ENCODE measurements at places on chromosomes 7 and 10.

GRCh38 chr10:110105873-110106272 is 98.1 kb downstream of the ADD3 start:
- no peak for DNase-seq

- DNase-seq, result no peak
Observed at GRCh38 chr7:30736291-30736690, 15.6 kb upstream of the INMT start.

- no peak for DNase-seq
Observed at GRCh38 chr10:33086100-33086499, 128.1 kb upstream of the ITGB1 start.

DNA sequence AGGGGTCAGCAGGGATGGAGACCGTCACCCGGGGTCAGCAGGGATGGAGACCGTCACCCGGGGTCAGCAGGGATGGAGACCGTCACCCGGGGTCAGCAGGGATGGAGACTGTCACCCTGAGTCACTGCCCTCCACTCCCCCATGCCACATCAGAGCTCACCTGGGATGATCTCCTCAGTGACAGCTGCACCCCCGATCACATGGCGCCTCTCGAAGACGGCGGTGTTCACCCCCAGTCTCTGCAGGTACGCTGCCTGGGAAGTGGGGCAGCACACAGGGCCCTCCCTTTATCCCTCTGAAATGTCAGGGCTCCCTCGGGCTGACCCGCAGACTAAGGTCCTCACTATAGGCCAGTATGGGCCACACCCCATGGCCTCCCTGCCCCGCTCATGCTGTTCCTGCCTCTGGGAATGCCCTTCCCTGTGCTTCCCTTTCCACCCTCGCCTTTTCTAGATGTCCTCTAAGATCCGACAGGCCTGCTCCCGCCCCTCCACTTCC is 7.2 kb downstream of the PYROXD2 start:
- DNase-seq, result no peak

DNA sequence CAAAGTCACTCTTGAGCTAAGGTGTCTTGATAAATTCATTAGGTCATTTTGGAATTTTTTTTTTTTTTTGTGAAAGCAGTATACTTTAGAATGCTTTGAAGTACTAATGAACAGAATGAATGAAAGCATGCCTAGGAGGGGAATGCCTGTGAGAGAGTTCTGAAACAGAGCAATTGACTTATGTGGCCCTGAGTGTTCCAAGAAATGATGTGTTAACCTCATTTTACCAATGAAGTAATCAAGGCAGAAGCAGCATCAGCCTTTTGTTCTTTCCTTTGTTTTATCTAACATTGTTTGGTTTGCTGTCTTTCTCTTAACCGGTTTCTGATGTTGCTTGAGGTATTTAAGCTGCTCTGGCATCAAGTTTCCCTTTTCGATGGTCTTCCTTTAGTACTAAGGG is 154.6 kb upstream of the HGF start:
- no peak for DNase-seq

DNA sequence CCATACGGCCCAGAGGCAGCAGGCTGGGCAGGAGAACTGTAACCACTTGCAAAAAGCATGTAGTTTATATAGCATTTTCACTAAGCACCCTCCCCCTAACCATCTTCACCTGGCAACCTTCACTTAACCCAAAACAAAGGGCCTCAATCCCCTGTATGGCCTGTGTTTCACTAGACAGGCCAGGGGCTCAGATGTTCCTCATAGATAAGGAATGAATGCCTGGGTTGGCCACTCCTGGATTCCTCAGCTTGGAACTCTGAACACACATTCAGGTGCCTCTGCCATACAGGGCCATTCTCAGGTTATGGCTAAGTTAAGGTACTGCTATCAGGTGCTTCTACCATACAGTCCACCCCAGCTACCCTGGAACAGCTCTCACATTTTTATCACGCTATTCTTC is 10.3 kb upstream of the TMEM168 start:
- DNase-seq, result no peak

- DNase-seq, result no peak
Observed at GRCh38 chr7:138138244-138138643, 62.0 kb downstream of the AKR1D1 start.

DNA sequence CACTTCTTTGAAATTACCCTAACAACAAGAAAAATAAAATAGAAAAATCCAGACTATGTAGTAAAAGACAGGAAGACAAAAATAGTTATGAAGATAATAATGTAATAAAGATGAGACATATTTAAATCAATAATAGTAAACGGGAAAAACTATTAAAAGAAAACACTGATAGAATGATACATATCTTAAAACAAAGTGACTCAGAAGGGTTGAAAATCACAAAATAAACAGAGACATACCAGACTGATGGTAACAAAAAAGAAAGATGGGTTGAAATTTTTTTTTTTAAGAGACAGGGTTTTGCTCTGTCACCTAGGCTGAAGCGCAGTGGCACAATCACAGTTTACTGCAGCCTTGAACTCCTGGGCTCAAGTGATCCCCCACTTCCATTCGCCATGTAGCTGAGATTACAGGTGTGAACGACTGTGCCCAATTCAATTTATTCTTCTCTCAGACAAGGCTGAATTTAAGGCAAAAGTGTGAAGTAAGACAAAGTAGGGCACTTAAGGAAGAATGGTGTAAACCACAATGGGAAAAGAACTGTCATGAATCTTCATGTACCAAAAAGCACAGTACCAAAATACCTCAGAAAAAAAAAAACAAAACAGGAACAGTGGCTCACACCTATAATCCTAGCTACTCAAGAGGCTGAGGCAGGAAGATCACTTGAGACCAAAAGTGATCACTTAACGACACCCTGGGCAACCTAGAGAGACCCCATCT is 47.4 kb downstream of the LMBR1 start:
- DNase-seq, result no peak

- no peak for DNase-seq
Observed at GRCh38 chr7:87541648-87542047, 59.0 kb downstream of the ABCB1 start.

- DNase-seq, result no peak
Observed at GRCh38 chr7:102208826-102209225, 77.8 kb upstream of the SH2B2 start.

GRCh38 chr10:23314835-23315239 is 29.8 kb downstream of the C10orf67 start:
- peak; percentile 25 for DNase-seq

DNA sequence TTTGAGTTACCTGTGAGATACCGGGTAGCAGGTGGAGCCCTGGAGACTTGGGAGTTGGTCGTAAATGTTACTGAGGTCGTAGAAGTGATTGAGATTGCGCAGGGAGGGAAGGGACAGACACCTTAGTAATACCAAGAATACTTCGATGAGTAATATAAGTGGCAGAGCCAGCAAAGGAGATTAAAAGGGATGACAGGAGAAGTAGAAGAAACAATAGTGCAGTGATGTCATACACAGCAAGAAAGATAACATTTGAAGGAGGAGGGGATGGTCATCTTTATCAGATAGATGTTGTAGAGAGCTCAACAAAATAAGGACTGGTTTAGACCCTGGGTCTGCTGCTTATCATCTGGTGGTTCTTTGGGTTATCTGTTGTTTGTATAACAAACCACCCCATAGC is 5.0 kb downstream of the BCCIP start:
- no peak for DNase-seq

GRCh38 chr7:37354656-37355131 is 94.0 kb downstream of the ELMO1 start:
- DNase-seq, result no peak

GRCh38 chr10:121613456-121613855 is 15.2 kb upstream of the FGFR2 start:
- no peak for DNase-seq

- DNase-seq, result no peak
Observed at GRCh38 chr10:127908106-127908958, 1.4 kb downstream of the PTPRE start.

- DNase-seq, result peak; percentile 16
Observed at GRCh38 chr10:52004342-52004949, 305.1 kb upstream of the CSTF2T start.

GRCh38 chr7:45971661-45972175 is 50.6 kb upstream of the IGFBP3 start:
- no peak for DNase-seq

DNA sequence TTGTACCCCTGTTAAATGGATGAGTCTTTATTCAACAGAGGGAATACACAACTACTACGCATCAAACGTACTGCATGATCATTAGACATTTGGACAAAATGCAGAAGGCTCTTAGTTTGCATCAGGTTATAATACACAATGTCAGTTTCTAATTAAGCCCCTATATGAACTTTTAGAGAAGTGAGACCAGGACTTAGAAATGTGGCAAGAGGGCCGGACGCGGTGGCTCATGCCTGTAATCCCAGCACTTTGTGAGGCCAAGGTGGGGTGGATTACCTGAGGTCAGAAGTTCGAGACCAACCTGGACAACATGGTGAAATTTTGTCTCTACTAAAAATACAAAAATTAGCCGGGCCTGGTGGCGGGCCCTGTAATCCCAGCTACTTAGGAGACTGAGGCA is 76.3 kb upstream of the MGMT start:
- DNase-seq, result no peak

DNA sequence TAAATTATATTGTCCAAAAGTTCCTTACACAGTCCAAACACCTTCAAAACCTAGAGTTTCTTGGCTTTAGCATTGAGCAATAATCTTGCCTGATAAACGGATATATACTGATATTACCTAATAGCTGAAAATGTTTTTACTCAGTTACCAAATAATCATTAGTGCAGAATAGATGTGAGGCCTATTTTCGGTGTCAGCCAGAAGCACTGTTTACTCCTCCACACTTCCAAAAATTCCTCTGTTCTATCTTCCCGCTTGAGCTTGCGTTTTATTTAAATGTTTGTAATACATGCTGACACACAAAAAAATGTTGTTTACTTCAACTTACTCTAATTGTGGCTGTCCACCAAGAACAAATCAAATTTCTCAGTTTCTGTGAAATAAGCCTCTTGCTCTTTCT is 606.2 kb upstream of the TEX47 start:
- DNase-seq, result no peak

- peak; percentile 7 for DNase-seq
Observed at GRCh38 chr10:110600487-110601101, 33.1 kb downstream of the SMC3 start.

DNA sequence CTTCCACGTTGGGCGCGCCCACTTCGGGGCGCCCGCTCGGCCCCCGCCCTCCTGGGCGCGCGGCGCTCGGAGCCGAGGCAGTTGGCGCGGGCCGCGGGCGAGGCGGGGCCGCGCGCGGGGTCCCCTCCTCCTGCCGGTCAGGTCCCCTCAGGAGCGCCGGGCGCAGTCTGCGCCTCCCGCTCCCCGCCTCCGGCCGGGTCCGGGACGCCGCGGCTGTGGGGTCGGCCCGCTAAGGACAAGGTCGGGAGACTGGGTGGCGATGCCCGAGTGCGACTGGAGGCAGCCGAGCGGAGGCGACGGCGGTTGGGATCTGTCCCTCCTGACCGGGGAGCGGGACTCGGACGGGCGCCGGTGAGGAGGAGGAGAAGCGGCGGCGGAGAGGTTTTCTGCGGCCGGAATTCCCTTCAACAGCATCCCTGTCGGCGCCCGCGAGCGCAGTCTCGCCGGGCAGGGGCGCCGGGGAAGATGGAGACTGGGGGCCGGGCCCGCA is at the start of gene ATRNL1:
ATRNL1 (plus strand) TSS at position 80 of the 490 bp plus-strand sequence; CDS start at position 466, 386 bp downstream.
- peak; percentile 64 for DNase-seq

DNA sequence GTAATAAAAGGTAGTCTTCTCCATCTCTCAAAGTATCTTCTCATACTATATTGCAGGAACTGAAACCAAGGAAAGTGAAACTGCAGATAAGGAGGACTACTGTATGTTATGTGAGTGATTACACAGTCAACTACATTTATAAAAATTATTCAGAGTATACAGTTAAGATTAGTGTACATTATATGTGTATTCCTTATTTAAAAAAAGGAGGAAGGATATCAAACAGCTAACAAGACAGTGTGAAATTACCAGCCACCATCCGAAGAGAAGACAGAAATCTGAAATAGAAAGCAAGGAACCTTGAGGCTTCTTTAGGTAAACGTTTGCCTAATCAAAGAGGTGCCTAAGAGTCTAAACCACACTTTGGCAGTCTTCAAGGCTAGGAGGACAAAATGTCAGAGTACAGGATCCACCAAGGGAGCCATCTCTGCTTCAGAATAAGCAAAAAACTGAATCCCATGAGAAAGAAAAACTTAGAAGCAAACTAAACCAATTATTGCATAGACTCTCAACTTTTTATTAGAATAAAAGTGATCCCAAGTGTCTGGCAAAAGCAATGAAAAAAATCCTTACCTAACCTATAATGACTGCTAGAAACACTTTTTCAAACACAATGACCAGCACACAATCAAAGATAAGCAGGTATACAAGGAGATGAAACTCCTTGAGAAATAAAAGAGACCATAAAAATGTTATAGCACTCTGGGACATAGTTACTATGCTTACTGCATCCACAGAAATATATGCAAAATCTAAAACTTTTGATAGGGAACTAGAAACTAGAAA is 6.4 kb downstream of the USP6NL start:
- no peak for DNase-seq

DNA sequence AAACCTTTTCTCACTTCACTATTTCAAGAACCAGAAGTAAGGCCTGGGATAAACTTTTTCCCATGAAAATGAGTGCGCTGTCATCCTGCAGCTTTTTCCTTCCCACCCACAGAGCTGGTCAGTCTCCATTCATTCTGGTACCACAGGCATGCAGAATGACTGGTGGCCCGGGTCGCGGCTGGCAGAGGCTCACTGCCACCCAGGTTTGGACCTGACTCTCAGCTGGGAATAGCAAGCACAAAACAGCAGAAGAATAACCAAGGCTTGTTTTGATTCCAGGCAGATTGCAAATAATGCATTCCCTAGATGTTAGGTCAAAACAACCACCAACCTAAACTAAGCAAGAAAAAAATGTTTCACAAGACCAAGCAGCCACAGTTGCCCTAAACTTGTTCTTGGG is 190.5 kb upstream of the NRP1 start:
- DNase-seq, result no peak

Measured in NCI-H1092 treated with DMSO at 0.1 percent for 48 hours (cell line).